ENCODE measurements at places on chromosomes 12 and 14.

DNA sequence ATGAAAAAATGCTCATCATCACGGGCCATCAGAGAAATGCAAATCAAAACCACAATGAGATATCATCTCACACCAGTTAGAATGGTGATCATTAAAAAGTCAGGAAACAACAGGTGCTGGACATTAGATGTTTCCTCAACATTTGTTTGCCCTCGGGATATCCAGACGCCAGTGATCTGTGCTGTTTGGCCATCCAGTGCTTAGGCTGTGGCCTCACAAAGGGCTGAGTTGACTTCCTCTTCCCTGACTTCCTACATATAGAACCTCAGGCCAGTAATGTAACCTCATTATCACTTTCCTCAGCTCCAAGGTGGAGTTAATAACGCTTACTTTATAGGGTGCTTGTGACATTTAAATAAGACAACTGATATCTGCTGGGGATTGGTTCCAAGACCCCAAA is 51.8 kb downstream of the SLC15A5 start:
- DNase-seq: no peak

- no peak for DNase-seq
Measured at GRCh38 chr12:80154261-80154660, 54.9 kb downstream of the OTOGL start.

DNA sequence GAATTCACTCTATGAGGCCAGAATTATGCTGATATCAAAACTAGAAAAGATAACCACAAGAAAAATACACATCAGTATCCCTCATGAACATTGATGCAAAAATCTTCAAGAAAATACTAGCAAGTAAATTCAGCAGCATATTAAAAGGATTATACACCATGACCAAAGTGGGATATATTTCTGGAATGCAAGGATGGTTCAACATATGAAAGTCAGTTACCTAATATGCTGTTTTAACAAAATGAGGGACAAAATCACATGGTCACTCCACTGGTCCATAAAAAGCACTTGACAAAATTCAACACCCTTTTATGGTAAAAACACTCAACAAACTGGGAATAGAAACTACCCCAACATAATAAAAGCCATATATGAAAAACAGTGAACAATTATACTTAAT is 40.3 kb downstream of the TECPR2 start:
- no peak for DNase-seq

DNA sequence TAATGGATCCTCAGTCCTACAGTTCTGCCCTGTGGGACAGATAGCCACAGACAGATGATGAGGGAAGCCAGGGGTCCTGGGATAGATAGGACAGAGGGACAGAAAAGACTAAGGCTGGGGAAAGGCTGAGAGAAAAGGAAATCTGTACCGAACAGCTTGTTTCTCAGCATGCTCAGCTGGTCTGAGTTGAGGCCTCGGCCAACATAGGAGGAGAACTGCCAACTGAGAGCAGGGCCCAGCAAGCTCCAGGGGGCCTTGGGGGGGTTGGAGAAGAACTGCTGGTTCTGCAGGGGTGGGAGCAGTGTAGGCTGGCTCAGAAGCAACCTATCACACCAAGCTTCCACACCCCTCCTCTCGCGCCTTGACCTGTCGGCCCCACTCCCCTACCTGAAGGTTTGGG is 10.1 kb downstream of the IL23A start:
- DNase-seq: no peak

DNA sequence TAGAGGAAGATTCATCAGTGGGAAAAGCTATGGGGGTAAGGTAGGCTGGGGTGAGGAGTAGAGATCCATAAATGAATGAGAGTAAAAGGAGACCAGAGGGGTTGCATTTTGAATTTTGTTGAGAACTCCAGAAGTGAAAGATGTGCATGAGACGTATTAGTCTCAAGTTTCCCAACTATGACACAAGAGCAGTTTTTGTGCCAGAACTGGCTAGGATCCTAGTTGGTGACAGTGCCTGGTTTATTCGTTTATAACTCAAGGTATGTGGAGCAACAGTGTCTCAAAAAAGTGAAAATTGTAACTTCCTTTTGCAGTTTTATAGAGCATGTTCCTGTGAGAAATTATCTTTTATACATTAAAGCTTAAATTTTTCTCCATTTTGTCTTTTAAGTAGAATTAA is 377.0 kb downstream of the NPAS3 start:
- no peak for DNase-seq

DNA sequence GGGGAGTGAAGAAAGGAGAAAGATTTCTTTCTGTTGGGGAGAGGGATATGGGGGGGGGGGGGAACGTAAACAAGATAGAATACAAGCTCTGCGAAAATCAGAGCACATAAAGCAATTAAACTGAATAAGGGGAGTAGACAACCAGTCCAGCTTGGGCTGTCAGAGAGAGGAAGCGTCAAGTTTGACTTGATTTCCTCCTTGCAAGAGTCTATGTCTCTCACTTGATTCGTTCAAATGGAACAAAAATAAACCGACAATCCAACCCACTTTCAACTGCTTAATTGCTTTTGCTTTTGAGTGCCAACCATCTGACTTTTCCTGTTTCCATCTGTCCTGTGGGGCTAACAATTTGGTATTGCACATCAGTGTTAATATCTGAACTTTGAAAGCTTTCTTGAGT is 942 bp downstream of the SYT1 start:
- DNase-seq: no peak

Measured in fibroblast of skin of left quadriceps (primary cell).